ENCODE measurements at places on chromosomes 3 and 15. TPM values are rescaled to one million over a fixed set of nuclear protein-coding genes. Genes with fewer than 3 reads are reported as not detected.

Gene SERPINI2
- total RNA-seq = not detected

Gene PDZRN3
- total RNA-seq = 33.5 TPM

Gene NRG4
- 0.58 TPM for total RNA-seq

Gene UROC1
- not detected for total RNA-seq

Gene FBXW12
- total RNA-seq = not detected

Gene FMN1
- 32.6 TPM for total RNA-seq

Gene SLC12A1
- not detected for total RNA-seq

Gene SLC28A1
- total RNA-seq = not detected

Gene DNAJA4
- 17.2 TPM for total RNA-seq

- H3K27ac ChIP-seq = no peak overlapping the region
- H3K4me1 ChIP-seq = no peaks in the 10 kb centered on the region
- no peak overlapping the region for H3K4me3 ChIP-seq
- H3K36me3 ChIP-seq = no peaks in the 10 kb centered on the region
- no peak for DNase-seq
- H3K27me3 ChIP-seq = no peaks in the 10 kb centered on the region
Observed at GRCh38 chr15:41996921-41997592, 23.8 kb downstream of the PLA2G4E start.

GRCh38 chr3:46705022-46705530, 3.9 kb downstream of the TMIE start:
- H3K4me1 ChIP-seq = peaks cover 18% of the 10 kb centered on the region
- peak; percentile 65 for DNase-seq
- peaks cover 39% of the 10 kb centered on the region for H3K27me3 ChIP-seq
- H3K27ac ChIP-seq = no peak overlapping the region
- H3K4me3 ChIP-seq = no peak overlapping the region

DNA sequence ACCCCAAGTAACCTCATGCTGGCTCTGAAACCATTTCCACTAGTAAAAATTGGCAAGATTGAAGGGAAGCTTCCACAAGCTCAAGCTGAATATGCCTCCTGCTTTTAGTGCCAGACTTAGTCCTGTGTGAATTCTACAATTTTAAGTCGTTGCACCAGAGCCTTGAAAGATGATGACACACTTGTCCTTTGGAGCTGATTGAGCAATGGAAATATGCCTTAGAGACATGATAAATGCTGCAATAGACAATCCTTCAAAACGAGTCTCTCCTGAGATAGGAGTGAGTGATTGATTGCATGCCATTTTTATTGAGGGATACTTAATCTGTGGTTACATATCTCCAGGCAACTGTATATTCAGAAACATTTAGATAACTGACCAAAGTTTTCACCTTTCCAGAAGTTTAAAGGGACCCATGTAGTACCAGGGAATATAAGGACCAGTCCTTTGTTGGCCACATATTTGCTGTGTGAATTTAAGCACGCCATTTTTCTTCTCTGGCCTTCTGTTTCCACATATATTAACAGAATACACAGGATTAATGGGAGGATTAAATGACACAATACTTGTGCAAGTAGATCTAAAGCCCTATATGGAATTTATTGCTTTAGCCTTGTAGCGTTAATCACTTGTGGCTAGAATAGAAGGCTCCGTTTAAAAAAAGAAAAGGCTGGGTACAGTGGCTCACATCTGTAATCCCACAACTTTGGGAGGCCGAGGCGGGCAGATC, 65.1 kb downstream of the PPARG start:
- no peak overlapping the region for H3K4me3 ChIP-seq
- no peaks in the 10 kb centered on the region for H3K27me3 ChIP-seq
- peaks cover 65% of the 10 kb centered on the region for H3K4me1 ChIP-seq
- no peaks in the 10 kb centered on the region for H3K36me3 ChIP-seq
- no peak overlapping the region for H3K27ac ChIP-seq
- no peak for DNase-seq

DNA sequence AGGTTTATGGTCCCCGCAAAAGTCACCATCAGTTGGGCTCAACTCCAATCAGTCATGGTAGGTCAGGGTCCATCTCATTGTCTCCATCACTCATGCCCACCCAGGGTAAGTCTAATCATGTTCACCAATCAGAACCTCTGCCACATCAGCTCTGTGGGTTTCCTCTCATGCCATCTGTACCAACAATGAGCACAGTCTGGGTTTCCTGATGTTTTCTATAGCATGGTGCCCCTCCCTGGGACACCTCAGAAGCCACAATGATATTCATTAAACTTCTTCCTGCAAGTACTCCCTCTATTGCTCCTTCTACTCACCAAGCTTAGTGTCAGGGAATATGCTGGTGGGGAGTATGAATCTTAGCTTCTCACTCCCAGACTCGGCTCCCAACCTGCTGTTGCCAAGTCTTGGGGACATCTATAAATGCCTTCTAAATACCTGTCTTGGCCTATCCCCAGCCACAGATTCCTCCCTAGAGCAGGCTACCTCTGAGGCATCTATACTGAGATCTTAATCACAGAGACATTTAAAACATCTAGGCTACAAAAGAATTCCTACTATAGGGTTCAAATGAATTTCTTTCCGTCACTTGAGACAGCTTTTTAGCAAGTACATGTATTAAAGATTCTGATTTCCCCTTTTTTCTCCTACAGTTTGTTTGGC, 5.0 kb upstream of the CCR2 start:
- no peak for DNase-seq
- no peaks in the 10 kb centered on the region for H3K36me3 ChIP-seq
- peaks cover 4% of the 10 kb centered on the region for H3K4me1 ChIP-seq
- H3K27me3 ChIP-seq = no peaks in the 10 kb centered on the region

DNA sequence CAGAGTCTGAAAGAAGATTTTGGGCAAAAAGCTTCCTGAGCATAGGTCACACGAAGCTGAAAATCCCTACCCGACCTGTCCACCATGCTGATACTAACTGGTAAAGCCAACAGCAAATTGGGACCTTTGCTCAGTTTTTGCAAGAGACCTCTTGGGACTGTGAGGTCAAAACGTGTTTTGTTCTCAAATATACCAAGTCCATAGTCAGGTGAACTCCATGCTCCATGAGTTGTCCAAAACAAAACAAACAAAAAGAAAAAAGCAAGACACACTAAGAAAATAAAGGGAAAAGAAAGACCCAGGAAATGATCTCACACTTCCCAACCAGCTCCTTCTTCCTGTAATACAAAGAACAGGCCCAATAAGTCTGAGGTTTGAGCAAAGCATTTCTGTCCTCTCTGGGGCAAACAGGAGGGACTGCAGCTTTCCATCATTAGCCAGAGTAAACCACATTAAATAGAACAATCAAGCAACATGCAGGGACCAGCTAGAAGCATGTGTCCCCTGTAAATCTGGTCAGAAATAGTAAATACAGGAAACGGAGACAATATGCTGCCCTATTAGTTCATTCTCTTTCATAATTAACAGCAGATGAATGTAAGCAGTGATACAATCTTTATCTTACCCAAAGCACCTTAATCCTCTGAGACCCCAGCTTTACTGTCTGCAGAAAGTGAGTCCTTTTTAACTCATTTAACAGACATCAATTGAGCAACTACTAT, 125.0 kb upstream of the LIPC start:
- H3K27me3 ChIP-seq = no peaks in the 10 kb centered on the region
- H3K36me3 ChIP-seq = no peaks in the 10 kb centered on the region
- no peak overlapping the region for H3K27ac ChIP-seq
- no peak for DNase-seq
- H3K4me1 ChIP-seq = peaks cover 11% of the 10 kb centered on the region

DNA sequence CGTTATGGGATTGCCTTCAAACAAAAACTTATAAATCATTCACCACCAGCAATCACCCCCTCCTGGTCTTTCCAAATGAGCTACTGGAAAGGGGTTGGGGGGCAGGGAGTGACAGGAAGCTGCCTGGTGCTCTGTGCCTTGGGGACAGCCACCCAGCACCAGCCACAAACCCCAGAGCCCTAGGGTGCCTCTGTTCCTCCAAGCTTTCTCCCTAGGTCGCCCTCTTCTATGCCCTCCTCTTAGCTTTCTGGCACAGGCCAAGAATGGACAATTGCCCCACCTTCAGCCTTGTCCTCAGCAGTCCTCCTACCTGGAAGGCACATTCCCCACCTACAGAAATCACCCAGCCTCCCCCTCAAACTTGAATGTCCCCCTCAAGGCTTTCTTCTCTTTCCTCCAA, 3.3 kb downstream of the OXTR start:
- no peak overlapping the region for H3K27ac ChIP-seq
- DNase-seq = no peak
- H3K4me3 ChIP-seq = no peak overlapping the region
- H3K27me3 ChIP-seq = peaks cover 30% of the 10 kb centered on the region

DNA sequence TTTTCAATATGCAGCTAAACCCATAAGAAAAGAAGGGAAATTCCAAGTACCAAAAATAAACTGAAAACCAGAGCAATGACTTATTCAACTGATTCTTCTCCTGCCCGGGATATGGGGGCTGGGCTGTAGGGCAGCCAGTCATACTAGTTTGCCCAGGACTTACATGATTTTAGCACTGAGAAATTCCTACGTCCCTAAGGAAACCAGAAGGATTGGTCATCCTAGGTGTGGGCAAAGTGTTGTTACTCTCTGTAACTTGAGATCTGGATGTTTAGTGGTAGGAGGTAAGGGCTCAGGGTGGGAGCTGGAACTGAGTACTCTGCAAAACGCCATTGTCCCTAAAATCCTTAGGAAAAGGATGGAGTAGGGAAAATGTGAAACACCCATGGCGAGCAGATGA, 1.2 kb upstream of the DAZL start:
- DNase-seq = peak; percentile 5
- H3K4me1 ChIP-seq = no peaks in the 10 kb centered on the region
- H3K4me3 ChIP-seq = no peak overlapping the region
- no peak overlapping the region for H3K27ac ChIP-seq

GRCh38 chr3:186509423-186509822, 34.8 kb downstream of the CRYGS start:
- H3K4me3 ChIP-seq = no peak overlapping the region
- DNase-seq = no peak
- no peak overlapping the region for H3K27ac ChIP-seq
- no peaks in the 10 kb centered on the region for H3K27me3 ChIP-seq
- no peaks in the 10 kb centered on the region for H3K36me3 ChIP-seq
- no peaks in the 10 kb centered on the region for H3K4me1 ChIP-seq

DNA sequence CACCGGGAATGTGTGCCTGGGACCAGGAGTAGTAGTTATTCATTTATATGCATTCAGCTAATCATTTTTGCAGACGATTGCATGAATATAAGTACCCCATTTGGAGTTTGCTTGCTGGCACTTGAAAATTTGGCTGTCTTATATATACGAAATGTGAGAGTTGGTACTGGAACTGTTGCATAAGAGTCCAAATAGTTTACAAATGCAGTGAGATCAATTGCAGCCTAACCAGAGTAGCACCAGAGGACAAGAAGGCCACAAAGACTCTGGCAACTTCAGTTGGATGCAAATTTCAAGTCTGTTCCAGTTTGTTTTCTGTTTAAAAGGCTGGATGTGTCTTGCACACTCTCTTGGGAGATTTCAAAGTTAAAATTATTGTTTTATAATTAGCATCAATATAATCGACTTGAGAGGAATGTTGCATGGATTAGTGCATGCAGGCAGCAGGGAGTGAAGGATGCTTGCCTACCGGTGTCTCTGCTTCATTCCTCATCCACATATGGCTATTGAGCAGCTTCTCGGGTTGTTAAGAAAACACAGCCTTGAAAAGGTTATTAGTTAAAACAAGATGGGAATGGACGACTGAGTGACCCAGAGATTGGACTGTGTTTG, 213.0 kb downstream of the PTPRG start:
- no peaks in the 10 kb centered on the region for H3K27me3 ChIP-seq
- H3K4me3 ChIP-seq = no peak overlapping the region
- no peak overlapping the region for H3K27ac ChIP-seq
- DNase-seq = no peak
- H3K36me3 ChIP-seq = no peaks in the 10 kb centered on the region

- no peaks in the 10 kb centered on the region for H3K27me3 ChIP-seq
- H3K36me3 ChIP-seq = no peaks in the 10 kb centered on the region
- H3K27ac ChIP-seq = no peak overlapping the region
- no peak overlapping the region for H3K4me3 ChIP-seq
- peaks cover 3% of the 10 kb centered on the region for H3K4me1 ChIP-seq
- no peak for DNase-seq
Observed at GRCh38 chr3:188661806-188662205, 507.8 kb downstream of the LPP start.

GRCh38 chr3:182978387-182978786, 2.0 kb downstream of the DCUN1D1 start:
- H3K36me3 ChIP-seq = no peaks in the 10 kb centered on the region
- no peaks in the 10 kb centered on the region for H3K27me3 ChIP-seq
- no peak overlapping the region for H3K27ac ChIP-seq
- DNase-seq = no peak

GRCh38 chr3:171306631-171307030, 153.6 kb downstream of the TNIK start:
- H3K27me3 ChIP-seq = no peaks in the 10 kb centered on the region
- H3K27ac ChIP-seq = peak overlapping the region; percentile 79
- H3K36me3 ChIP-seq = no peaks in the 10 kb centered on the region

DNA sequence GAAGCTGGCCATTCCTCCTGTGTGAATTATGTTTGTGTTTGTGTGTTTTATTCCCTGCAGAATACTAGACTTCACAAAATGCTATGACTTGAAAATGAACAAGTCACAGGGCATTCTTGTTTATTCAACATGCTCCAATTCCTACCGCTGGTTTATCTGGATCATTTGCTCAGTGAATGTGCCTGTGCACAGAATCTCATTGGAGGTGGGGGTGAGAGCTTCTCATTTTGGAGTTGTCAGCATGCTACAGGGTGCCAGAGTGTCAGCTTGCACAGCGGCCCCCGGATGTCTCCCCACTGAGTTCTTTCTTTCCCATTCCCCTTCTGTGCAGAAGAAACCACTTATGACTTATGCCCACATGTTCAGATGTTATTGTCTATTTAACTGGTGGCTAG, 428.7 kb downstream of the ROBO2 start:
- DNase-seq = no peak
- no peaks in the 10 kb centered on the region for H3K4me1 ChIP-seq
- no peak overlapping the region for H3K4me3 ChIP-seq
- H3K27ac ChIP-seq = peak overlapping the region; percentile 37

GRCh38 chr15:74798388-74799254, 14.0 kb upstream of the LMAN1L start:
- H3K27ac ChIP-seq = no peak overlapping the region
- H3K4me3 ChIP-seq = no peak overlapping the region
- H3K4me1 ChIP-seq = peaks cover 7% of the 10 kb centered on the region
- H3K36me3 ChIP-seq = peaks cover 69% of the 10 kb centered on the region
- H3K27me3 ChIP-seq = no peaks in the 10 kb centered on the region
- no peak for DNase-seq

GRCh38 chr15:43702701-43703424, 9.2 kb downstream of the CKMT1A start:
- no peaks in the 10 kb centered on the region for H3K27me3 ChIP-seq
- no peak overlapping the region for H3K27ac ChIP-seq
- no peak overlapping the region for H3K4me3 ChIP-seq
- no peaks in the 10 kb centered on the region for H3K36me3 ChIP-seq
- no peaks in the 10 kb centered on the region for H3K4me1 ChIP-seq

DNA sequence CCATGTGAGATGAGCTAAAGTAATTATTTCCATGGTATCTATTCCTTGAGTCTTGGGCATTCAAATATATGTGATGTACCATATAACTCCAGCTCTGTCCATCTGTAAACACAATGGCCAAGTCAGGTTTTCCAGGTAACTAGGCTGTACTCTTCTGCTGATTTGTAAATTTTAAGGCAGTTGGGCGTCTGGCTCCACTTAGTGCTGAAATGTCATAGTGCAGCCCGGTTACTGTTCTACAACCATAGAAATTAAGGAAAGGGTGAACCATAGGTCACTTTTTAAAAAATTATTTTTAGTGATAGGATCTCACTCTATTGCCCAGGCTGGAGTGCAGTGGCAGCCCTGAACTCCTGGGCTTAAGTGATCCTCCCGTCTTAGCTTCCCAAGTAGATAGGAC, 44.7 kb upstream of the GOLM2 start:
- no peak for DNase-seq
- no peaks in the 10 kb centered on the region for H3K36me3 ChIP-seq
- no peaks in the 10 kb centered on the region for H3K27me3 ChIP-seq
- H3K4me3 ChIP-seq = no peak overlapping the region
- H3K27ac ChIP-seq = no peak overlapping the region

Measured in left lung (tissue), 14 donors.